ENCODE measurements at places on chromosomes 5 and 9.

- no peak for ATAC-seq
These were observed 9.3 kb downstream of the TPPP start for GRCh38 chr5:683551-684481.

DNA sequence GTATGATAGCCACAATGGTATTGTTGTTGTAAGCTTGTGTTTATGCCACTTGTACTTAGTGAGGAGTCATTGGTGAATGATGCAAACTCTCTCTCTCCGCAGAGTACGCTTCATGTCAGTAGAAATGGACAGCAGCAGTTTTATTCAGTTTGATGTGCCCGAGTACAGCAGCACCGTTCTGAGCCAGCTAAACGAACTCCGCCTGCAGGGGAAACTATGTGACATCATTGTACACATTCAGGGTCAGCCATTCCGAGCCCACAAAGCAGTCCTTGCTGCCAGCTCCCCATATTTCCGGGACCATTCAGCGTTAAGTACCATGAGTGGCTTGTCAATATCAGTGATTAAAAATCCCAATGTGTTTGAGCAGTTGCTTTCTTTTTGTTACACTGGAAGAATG is 18.8 kb downstream of the ZBTB34 start:
- no peak for ATAC-seq

- ATAC-seq, result peak; percentile 61
These were observed 46.1 kb downstream of the RFX3 start for GRCh38 chr9:3479514-3480352.

GRCh38 chr9:114459464-114459863 is 45.8 kb downstream of the WHRN start:
- no peak for ATAC-seq

DNA sequence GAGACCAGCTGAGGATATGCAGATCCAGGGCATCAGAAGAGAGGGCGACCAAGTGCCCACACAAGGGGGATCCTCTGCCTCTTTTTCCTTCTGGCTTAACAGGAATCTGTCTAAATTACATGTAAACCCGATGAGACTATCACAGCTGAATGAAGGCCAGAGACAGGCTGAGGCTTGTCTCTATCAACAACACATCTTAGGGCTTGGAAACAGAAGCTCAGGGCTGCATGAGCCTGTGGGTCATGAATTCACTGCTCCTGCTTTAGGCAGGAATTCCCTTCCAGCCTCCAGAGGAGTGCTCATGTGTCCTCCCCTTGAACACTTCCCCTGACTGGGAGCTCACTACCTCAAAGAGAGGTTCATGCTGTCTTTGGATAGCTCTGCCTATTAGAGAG is 106.1 kb upstream of the PHYKPL start:
- no peak for ATAC-seq

DNA sequence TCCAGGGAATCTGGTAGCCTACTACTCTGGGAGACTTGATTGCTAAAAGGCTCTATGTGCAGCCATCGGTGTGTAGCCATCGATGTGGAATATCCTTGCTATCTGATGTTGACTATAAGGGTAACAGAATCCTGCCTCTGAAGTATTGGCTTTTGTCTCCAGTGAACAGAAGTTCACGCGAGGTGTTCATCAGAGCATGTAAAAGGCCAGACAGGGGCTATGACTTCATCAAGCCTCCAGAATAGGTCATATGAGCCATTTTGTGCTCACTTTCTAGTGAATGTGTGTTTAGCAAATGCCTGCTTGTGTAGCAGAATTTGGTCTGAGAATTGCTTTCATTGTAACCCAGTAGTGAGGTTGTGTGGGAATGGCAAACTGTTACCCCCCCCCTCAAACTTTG is 66.8 kb upstream of the RAD23B start:
- ATAC-seq, result no peak

DNA sequence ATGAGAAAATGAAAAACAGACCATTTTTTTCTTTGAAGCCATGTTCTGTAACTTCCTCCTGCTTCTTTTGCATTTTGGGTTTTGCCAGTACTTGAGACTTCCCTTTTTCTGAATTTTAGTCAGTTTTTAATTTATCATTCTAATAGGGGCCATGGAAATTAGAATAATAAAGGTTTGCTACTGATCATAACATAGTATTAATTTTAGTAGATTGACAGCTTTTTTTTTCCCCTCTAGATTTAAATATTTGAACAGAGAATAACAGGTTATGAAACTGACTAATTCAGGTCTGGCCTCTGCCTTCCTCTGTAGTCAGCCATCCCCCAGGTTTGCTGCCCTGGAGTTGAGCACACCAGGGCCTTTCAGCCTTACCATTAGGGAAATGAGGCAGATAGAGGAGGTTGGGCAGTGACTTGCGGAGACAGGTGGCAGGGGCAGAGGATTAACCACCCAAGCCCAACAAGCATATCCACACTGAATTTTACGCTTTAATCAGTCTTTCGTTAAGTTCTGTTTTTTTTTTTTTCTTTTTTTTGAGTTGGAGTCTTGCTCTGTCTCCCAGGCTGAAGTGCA is 80.1 kb upstream of the TNFAIP8 start:
- ATAC-seq, result peak; percentile 59

All from activated T-helper 17 cell treated with anti-CD3 and anti-CD28 coated beads, Interleukin-2, amount 50 U/mL, for 72 hours (primary cell).